ENCODE measurements at places on chromosomes 7 and 10.
A peak's percentile ranks its signal among the peaks of the same experiment; 100 is the strongest.

- DNase-seq: no peak
Measured at GRCh38 chr7:128174386-128174785, 66.7 kb upstream of the LEP start.

- no peak for DNase-seq
Measured at GRCh38 chr7:114997487-114998404, 75.9 kb downstream of the MDFIC start.

- DNase-seq: no peak
Measured at GRCh38 chr7:127652333-127653248, 597 bp downstream of the SND1 start.

DNA sequence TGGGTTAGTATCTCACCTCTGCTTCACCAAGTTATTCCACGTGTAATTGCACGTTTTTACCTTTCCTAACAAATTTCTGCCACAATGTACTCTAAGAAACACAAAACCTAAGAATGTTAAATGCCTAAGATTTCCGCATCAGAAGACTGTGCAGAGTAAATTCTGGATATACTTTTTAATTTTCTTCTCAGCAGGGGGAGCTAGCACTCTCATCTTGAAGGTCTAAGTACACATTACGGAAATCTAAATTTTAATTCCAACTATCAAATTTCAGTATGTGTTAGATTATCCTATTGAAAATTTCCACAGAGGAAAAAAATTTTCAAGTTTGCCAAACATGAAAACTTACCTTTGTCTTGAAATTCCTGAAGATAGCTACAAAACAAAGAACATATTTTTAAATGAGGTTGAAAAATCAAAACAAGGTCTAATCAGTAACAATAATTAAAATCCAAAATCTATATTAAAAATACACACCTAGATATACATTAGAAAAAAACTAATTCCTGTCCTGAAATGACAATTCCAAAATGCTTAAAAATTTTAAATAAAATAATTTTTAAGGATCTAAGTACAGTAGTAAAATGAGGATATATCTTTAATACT lies 10.5 kb downstream of the SKAP2 start:
- no peak for DNase-seq

GRCh38 chr7:11427686-11428273 lies 404.2 kb downstream of the THSD7A start:
- DNase-seq: no peak

DNA sequence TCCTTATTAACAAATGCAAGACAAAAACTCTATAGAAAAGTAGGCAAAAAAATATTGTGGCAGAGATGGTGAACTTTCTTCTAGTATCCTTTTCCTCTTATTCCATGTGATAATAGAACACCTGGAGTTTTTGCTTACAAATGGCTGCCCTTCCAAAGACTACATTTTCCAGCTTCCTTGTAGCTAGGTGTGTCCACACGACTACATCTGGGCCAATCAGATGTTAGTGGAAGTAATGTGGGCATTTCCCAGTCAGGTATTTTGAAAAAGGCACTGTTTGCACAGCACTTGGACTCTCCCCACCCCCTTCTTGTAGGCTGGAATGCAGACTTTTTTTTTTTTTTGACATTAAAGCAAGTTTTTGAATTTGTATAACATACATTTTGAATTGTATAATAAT lies 105.5 kb upstream of the TBX20 start:
- DNase-seq: no peak

GRCh38 chr7:13104128-13104527 lies 416.7 kb downstream of the ARL4A start:
- no peak for DNase-seq

DNA sequence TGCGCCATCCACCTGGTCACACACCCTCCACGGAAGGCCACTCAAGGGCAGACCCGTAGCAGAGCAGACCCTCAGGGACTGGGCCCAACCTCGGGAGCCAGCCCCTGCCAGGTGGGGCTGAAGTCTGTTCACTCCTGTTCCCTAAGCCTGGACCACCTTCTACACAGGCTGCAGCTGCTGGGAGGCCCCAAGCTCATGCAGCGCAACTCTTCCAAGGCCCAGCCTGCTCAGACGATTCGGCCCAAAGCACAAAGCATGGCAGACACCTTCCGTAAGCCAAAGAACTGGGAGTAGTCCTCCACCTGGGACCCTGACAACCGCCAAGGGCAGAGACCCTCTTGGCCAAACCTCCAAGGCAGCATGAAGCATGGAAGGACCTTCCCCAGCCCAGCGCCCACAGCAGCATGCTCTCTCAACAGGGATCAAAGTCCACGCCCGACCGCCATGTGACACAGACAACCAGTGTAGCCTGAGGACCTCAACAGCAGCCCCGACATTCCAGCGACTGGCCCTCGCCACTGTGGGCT lies 11.5 kb downstream of the SHH start:
- no peak for DNase-seq

- DNase-seq: no peak
Measured at GRCh38 chr10:49283491-49283890, 15.5 kb upstream of the C10orf71 start.

- no peak for DNase-seq
Measured at GRCh38 chr7:146176860-146177259, 60.3 kb downstream of the CNTNAP2 start.

GRCh38 chr10:34607894-34608293 lies 207.2 kb downstream of the PARD3 start:
- DNase-seq: no peak

DNA sequence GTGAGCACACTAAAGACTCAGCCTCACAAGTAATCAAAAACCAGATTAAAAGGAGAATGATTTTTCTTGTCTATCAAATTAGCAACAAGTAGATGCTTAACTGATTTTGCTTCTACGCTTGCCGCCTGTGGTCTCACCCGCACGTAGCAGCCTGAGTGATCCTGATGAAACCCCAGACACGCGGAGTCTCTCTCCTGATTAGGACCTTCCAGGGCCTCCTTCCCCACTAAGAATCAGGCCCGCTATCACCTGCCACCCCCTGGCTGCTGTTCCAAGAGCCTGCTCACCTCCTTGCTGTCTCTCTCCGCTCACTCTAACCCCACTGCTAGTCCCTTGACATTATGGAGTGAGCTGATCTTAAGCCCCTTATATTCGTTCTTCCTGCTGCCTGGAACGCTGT lies 325.9 kb upstream of the NRP1 start:
- DNase-seq: no peak

GRCh38 chr10:13890233-13891127 lies 303.7 kb downstream of the PRPF18 start:
- DNase-seq: no peak

DNA sequence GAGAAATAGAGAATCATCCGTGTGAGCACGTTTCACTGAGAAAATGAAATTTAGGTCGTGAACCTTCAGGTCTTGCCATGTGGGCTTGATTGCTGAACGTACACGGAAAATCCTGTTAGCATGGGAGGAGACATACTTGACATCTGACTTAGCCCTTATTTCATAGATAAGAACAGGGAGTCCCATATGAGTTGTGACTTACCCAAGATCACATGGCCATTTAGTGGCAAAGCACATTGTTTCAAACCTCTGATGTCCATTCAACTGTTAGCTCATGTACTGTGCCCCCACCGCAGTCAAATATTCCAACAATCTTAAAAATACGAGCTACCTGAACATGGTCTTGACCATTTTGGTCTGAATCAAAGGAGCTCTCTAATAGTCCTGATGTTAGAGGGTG lies 411.2 kb upstream of the FZD8 start:
- no peak for DNase-seq

DNA sequence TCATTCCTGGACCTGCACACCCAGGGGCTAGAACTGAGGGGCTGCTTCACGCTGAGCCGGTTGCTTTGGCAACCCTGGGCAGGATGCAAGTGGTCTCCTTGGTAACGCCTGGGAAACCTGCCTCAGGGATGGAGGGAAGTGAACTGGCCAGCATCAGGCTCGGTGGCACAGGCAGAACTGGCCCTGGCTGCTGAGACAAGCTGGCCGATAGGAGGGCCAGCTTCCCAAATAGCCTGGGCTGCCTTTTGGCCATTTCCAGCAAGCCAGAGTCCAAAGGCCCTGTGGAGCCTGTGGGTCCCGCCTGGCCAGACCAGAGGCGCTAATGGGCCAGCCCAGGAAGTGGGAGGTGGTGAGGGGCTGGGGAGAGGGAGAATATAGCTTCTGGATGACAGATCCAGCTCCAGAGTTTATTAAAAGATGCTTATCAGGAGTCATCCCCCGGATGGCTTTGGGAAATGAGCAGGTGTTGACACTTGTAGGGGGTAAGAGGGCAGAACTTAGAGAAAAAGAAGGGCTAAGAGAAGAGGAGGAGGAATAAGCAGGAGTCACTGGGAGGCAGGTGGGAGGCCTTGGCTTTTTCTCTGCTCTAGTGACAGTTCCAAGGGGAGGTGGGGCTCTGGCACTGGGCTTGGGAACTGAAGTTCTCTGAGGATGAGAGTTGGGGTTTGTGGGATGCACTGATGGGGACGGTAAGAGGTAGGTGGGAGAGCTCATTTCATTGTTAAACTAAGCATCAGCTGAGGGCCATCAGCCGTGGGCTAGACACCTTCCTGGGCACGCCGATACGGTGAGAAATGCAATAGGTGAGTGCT lies 9.6 kb downstream of the NEURL1 start:
- no peak for DNase-seq

DNA sequence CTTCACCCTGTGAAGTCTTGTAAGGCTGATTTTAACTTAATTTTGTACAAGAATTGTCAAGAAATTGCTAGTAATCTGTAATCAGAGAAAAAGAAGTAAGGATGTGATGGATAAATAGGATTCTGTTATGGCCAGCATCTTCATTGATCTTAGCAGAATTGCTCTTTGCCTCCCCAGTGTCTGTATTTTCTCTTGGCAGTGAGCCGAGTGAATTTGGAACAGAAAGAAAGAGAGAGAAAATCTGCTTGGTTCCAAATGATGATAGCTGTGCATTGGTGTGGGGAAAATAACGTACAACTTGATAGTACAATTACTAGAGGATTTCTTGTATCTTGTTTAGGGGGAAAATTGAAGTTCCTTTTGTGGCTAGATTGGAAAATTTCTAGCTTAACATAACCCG lies 34.6 kb downstream of the VTI1A start:
- DNase-seq: no peak

DNA sequence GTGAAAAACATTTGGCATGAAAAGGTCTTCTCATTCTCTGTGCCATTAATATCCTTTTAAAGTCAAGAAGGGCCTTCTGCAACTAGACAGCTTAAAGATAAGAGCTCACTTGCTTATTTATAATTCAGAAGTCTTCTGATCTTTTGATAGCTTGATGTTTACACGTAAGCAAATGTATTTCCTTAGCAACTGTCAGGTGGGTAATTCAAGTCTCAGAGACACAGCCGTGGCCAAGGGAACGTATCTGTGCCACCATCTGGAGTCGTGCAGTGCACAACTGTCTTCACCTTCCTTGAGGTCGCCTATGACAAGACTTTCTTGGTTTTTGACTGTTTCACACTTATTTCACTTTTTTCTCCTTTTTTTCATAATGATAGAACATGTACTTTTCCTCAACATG lies 4.0 kb upstream of the NEBL start:
- no peak for DNase-seq

DNA sequence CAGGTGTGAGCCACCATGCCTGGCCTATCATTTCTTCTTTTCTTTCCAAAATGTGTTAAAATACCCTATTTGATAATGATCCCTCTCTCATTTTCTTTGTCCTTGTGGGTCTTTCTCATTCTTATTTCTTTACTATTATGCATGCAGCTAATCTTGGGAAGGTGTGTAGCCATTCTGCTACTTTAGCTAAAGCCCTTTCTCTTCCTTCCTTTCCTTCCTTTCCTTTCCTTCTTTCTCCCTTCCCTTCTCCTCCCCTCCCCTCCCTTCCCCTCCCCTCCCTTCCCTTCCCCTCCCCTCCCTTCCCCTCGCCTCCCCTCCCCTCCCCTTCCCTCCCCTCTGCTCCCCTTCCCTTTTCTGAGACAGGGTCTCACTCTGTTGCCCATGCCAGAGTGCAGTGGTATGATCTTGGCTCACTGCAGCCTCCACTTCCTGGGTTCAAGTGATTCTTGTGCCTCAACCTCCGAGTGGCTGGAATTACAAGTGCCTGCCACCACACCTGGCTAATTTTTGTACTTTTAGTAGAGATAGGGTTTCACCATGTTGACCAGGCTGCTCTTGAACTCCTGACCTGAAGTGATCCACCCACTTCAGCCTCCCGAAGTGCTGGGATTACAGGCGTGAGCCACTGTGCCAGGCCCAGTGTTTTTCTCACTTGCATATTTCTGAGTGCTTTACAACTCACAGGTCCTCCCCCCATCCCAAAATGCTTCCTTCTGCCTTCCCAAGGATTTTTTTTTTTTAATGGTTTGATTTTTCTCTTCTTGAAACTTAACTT lies 42.3 kb downstream of the HIP1 start:
- DNase-seq: no peak

DNA sequence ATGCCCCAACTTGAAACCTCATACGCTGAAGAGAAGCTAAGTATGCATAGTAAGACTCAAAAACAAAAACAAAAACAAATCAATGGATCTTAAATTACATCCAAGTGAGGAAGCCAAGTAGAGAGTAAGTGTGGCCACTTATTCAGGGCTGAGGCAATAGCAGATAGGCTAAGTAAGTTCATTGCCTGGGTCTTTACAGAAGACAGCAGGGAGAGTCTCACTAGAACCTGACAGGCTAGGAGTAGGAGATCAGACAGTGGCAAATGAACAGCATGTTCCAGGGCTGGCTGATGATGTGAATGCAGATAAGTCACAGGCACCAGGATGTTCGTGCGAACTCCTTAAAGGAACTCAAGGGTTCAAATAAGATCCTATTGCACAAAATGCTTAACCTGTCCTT lies 568.6 kb downstream of the KCNMA1 start:
- no peak for DNase-seq

DNA sequence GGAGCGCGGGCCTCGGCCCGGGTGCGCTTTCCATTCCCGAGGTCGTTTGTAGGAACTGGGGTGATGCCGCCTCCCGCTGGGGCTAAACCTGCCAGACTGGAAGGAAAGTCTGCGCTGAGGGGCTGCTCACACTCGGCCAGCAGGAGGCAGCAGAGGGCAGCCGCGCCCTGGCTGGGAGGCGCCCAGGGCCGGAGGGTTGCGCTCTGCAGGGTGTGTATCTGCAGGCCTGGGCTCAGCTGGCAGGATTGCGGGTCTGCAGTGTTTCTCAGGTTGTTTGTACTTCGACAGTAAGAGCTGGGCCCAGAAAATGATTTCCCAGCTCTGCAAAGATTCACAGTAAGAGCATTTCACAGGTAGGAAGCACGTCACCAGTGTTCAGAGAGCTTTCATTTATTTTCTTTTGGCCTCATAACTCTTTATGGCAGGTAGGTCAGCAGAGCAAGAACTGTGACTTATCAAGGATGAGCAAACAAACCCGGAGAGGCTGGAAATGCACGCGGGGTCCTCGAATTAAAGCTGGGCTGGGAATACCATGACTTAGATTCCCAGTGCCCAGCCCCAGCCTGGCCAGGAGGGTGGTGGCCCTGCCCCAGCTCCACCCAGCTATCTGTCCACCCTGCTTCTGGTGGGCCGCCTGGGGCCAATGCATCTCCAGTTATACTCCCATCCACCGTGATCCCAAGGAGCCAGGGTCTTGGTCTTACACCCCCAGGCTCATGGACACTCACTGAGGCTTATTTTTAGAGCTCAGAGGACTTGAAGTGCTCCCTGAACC lies 15.2 kb upstream of the PPP2R2D start:
- peak; percentile 71 for DNase-seq

Measured in activated T-helper 1 cell treated with anti-CD3 and anti-CD28 coated beads, Interleukin-2, amount 50 U/mL, for 16 hours (primary cell).